ENCODE measurements at places on chromosomes 5 and 9.

- DNase-seq, result no peak
Observed at GRCh38 chr5:144779368-144779767, 608.7 kb downstream of the KCTD16 start.

- no peak for DNase-seq
Observed at GRCh38 chr5:157358871-157359270, 92.9 kb downstream of the CYFIP2 start.

DNA sequence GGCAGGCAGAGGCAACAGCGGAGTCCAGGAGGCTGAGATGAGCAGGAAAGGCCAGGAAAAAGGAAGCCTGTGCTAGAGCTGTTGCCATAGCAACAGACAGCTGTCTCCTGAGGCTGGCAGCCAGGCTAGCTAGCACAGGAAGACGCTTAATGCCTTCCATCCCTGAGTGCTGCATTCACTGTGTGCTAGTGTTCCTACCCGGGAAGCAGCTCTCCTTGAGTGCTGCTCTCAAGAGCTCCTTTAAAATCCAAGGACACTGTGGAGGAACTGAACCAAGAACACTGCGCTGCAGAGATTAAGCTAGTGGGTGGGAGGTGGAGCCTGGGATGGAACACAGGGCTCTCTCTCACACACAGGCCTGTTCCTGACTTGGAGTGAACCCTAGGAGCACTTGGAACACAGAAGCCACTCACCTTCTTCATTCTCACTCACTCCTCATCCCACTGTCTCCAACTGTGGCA, 53.5 kb upstream of the IL7R start:
- no peak for DNase-seq

DNA sequence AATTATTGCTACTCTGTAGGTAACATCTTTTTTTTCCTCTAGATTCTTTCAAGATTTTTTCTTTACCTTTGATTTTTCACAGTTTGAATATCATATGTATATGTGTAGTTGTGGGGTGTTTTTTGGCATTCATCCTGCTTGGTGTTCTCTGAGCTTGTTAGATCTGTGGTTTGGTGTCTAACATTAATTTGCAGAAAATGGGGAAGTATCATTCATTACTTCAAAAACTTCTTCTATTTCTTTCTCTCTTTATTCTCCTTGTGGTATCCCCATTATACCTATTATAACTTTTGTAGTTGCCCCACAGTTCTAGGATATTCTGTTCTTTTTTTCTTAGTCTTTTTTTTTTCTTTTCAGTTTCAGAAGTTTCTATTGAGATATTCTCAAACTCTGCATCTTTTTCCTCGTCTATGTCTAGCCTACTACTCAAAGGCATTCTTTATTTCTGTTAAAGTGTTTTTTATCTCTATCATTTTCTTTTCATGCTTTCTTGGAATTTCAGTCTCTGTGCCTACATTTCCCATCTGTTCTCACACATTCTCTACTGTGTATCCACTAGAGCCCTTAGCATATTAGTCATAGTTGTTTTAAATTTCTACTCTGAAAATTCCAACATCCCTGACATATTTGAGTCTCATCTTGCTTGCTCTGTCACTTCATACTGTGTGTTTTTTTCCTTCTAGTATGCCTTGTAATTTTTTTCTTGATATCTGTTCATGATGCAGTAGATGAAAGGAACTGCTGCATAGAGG, 60.1 kb upstream of the GNA14 start:
- DNase-seq, result no peak

DNA sequence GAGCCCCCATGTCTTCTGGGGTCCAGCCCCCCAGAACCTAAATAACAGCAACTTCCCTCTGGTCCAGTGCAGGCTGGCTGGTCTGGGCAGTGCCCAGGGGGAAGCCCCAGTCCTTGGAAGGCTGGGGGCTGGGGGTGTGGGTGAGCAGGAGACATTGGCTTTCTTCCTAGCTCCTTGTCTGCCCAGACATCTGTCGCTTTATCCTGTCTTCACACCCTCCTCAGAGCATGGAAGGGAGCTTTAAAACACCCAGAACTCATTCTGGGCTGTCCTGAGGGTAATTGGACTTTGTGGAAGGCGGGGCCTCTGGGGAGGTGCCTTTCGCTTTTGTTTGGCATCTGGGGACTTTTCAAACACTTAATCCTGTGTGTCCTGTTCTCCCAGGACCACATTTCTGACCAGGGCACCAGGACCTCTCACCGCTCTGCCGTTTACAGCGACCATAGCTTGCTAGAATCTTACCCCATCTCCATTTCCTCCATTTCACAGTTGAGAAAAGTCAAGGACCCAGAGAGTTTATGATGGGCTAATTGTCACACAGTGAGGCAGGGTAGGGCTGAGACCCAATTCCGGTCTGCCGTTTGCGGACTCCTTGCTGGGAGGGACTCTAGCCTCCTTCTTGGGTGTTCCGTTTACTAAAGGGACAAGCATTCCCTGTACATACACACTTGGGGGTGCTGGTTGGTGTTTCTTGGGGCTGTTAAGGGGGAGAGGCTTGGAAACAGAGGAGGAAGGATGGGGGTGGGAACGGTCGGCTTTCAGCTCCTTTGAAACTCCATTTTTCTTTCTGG, 1.1 kb downstream of the GSN start:
- no peak for DNase-seq

- DNase-seq, result no peak
Observed at GRCh38 chr9:136121801-136122200, 3.1 kb upstream of the TMEM250 start.

DNA sequence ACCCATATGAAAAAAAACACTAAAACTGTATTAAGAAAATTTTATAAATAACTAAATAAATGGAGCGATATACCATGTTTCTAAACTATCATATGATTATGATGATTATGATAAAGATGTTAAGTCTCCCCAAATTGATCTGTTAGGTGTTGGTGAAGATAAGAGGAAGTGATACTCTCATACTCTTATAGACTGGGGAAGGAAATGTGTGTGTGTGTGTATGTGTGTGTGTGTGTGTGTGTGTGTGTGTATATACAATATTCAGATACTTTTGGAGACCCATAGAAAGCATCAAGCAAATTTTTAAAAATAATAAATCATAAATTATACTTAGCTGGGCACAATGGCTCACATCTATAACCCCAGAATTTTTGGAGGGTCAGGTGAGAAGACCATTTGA, 62.9 kb downstream of the TMEM232 start:
- DNase-seq, result no peak

- no peak for DNase-seq
Observed at GRCh38 chr9:726005-726404, 115.5 kb upstream of the DMRT1 start.

- DNase-seq, result no peak
Observed at GRCh38 chr9:126502417-126503332, 111.1 kb upstream of the LMX1B start.

DNA sequence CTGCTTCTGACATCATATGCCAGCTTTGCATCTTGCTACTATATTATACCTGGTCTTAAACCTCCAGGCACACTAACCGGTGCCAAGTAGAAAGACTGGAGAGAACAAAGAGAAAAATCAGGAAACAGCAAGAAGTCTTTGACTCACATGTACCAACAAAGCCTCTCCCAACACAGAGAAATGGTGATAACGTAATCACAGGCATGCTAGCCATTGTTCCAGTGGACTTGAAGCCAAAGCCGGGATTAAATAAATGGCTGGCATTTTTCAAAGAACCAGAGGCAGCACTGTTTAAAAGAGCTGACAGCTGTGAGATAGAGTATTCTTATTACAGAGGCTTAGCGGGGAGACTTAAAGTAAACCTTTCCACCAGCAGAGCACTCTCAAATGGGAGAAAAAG, 148.4 kb upstream of the NFIL3 start:
- no peak for DNase-seq

- DNase-seq, result no peak
Observed at GRCh38 chr5:135890296-135890695, 5.3 kb downstream of the IL9 start.

- no peak for DNase-seq
Observed at GRCh38 chr5:2704111-2704510, 47.4 kb downstream of the IRX2 start.

DNA sequence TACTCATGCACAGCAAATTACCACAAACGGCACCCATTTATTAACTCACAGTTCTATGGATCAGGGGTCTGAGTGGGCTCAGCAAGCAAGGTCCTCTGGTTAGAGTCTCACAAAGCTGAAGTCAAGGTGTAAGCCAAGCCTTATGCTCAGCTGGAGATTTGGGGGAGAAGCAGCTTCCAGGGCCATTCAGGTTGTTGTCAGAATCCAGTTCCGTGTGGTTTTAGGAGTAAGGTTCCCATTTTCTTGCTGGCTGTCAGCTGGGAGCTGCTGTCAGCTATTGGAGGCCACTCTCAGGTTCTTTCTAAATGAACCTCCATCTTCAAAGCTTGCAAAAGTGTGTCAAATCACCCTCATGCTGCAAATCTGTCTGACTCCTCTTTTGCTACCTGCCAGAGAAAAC, 17.7 kb downstream of the FCN2 start:
- DNase-seq, result no peak

DNA sequence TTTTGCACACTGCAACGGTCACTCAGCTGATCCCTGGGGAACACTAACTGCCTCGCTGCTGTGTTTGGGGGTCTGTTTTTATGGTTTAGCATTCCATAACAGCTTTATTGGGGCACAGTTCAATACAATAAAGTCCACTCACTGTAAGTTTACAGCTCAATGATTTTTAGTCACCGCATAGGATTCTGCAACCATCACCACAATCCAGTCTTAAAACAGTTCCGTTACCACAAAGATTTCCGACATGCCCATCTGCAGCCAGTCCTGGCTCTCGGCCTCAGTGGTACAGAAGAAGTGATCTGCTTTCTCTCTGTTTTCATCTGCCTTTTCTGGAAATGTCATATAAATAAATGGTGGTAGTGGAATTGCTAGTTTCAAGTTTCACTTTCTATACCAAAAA, 23.6 kb downstream of the OR2V2 start:
- no peak for DNase-seq

DNA sequence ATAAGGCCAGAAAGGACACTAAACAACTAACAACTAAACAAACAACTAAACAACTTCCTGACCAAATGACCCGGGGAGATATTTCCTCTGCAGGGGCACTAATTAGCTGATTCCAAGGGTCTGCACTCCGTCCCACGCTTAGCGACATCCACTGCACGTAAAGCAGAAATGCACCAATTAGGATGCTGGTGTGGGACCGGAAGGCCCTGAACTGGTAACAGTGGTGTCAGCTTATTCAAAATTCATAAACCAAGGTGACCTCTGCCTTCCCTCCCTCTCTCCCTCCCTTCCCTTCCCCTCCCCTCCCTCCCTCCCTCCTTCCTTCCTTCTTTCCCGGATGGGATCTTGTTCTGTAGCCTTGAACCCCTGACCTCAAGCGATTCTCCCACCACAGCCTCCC, 9.6 kb downstream of the RASGEF1C start:
- no peak for DNase-seq

GRCh38 chr9:93572636-93573515, 3.5 kb upstream of the PHF2 start:
- DNase-seq, result no peak

DNA sequence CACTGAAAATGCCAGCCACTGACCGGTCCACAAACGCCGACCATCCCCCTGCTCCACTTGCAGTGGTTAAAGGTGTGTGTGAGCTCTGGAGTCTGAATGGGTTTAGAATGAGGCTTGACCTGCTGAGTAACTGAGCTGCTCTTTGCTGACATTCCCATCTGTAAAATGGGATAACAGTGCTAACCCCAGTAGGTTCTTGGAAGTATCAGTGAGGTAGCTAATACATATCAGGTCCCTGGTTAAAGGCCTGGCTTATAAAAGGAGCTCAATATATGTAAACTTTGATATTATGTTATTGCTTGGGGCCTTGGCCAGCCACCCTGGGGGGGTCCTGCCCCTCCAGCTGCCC, 31.1 kb upstream of the DAB2IP start:
- DNase-seq, result no peak

DNA sequence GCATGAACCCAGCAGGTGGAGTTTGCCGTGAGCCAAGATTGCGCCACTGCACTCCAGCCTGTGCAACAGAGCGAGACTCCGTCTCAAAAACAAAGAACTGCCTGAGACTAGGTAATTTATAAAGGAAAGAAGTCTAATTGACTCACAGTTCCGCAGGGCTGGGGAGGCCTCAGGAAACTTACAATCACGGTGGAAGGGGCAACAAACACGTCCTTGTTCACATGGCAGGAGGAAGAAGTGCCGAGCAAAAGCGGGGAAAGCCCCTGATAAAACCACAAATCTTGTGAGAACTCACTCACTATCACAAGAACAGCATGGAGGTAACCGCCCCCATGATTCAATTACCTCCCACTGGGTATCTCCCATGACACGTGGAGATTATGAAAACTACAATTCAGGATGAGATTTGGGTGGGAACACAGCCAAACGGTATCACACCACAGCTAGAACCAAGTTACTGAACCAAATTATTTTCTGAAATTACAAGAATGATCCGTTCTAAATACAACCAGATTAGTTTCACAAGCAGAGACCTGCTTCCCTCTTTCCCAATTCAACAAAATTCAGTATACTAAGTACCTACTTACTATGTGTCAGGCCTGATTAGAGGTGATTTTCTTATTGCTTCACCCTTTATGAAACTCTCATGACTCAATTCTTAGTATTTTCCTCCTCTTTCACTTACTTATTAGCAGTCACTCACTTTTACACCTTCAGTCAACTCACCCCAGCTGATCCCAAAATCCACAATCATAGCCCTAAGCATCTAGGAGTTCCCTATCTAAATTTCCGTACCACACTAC, 8.4 kb downstream of the UBTD2 start:
- DNase-seq, result no peak

- DNase-seq, result no peak
Observed at GRCh38 chr5:111975133-111975532, 218.1 kb upstream of the NREP start.

- no peak for DNase-seq
Observed at GRCh38 chr5:9782826-9783560, 152.8 kb upstream of the TAS2R1 start.

- no peak for DNase-seq
Observed at GRCh38 chr9:18410983-18411382, 63.0 kb upstream of the ADAMTSL1 start.

DNA sequence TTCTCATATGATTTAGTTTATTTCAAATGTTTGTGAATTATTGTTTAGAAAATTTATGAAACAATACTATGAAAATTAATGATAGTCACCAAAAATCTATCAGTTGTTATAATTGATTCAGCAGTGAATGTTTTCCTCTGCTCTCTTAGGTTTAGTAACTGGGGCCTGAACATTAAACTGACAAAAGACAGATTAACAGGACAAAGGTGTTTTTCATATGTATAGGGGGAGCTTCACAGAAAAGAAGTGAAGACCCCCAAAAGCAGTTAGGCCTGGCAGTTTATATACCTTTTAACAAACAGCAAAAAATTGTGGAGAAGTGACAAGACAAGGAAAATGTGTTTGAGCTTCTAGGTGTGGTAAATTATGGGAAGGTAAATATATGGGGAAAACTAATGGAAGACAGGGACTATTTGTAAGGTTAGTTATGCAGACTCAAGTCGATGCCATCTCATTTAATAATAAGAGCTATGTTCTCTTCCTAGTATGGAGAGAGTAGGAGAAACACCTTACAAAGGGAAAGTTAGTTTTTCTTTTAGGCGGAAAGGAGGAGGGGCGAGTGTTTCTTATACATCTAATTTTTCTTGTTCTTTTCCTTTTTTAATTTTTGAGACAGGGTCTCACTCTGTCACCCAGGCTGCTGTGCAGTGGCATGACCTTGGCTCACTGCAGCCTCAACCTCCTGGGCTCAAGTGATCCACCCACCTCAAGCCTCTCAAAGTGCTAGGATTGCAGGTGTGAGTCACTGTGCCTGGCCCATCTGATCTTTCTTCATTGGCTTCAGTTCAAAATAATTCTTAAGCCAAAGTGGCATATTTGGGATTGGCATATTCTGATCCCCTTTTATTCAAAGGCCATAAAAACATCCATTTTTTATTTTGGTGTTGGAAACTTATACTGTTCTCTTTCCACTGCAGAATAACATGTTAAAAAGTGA, 77.8 kb downstream of the C9orf153 start:
- no peak for DNase-seq

GRCh38 chr9:131099102-131099606, 2.8 kb downstream of the AIF1L start:
- DNase-seq, result no peak
